Inflammatory macrophage (primary cell): ENCODE measurements at places on chromosomes 2 and 18.

DNA sequence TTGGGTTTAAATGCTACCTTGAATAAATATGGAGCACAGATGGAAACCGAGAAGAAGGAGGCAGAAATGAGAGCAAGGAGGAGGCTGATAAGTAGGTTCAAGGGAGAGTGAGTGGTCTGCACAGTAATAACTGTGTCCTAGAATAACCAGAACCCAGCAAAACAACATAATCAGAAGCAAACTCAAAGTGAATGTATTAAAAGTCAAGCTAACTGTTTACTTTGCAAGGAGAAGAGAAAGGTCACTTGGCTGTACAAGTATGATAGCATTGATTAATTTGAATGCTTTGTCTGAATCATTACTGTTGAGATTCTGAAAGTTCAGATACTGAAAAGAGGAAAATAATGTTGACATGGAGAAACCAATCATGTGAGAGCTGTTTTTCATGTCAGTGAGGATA, 258.8 kb downstream of the PLCL1 start:
- no peak for DNase-seq

- DNase-seq: peak; percentile 4
These were observed 69.6 kb downstream of the PID1 start for GRCh38 chr2:229201521-229201920.

GRCh38 chr2:5895284-5895683, 203.1 kb downstream of the SOX11 start:
- no peak for DNase-seq

GRCh38 chr18:5152343-5153020, 44.6 kb downstream of the AKAIN1 start:
- DNase-seq: no peak

GRCh38 chr18:70195014-70195614, 10.4 kb downstream of the RTTN start:
- no peak for DNase-seq

- no peak for DNase-seq
These were observed 63.6 kb downstream of the CERS6 start for GRCh38 chr2:168519534-168520308.

- no peak for DNase-seq
These were observed 472.1 kb downstream of the CDH2 start for GRCh38 chr18:27704736-27705361.

GRCh38 chr2:213766465-213766901, 482.2 kb downstream of the SPAG16 start:
- no peak for DNase-seq
